Activated CD4-positive, alpha-beta T cell treated with anti-CD3 and anti-CD28 coated beads, Interleukin-2, Interleukin-4, amounts not matched to agents 100 ng/mL and 50 ng/mL, durations not matched to agents 16 hours and 8 hours (primary cell): ENCODE measurements at places on chromosomes 2 and 18.
A peak's percentile ranks its signal among the peaks of the same experiment; 100 is the strongest.

- DNase-seq: no peak
Measured at GRCh38 chr2:130251535-130251872, 53.3 kb upstream of the TUBA3E start.

GRCh38 chr2:46847185-46847710, 68.4 kb downstream of the MCFD2 start:
- no peak for DNase-seq

DNA sequence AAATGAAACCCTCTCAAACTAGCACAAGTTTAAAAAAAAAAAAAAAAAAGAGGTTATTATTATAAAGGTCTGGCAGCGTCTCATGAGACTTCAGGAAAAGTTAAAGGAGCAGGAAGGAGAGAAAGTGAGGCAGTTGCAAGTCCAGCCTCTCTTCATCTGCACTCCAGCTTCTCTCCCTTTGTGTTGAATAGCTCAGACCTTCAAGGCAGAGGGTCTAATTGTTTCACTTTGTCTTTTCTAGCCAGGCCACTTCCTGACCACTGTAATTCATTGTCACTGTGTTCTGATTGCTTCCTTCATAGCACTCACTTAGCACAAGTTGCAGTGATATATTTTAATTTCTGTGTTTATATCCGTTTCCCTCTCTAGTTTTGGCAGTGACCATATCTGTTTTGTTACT, 99.9 kb downstream of the SPATS2L start:
- DNase-seq: no peak

- DNase-seq: no peak
Measured at GRCh38 chr18:23712445-23712844, 23.2 kb downstream of the LAMA3 start.

- no peak for DNase-seq
Measured at GRCh38 chr2:146572598-146572997, 1272.2 kb upstream of the ACVR2A start.

DNA sequence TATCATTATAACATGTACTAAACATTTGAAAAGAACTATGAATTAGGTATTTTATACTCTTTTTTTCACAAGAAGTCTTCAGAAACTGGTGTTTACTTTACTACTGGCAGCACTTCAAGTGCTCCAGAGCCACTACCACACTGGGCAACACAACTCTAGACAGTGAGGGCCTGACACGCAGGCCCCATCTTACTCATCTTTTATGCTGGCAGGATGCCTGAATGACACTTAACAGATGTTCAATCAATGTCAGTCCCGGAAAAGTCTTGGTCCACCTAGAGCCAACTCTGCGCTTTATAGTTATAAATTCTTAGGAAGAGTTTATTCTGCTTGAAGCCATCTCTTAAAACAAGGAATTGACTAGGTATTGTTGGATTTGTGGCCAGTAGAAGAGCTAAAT, 8.7 kb upstream of the WIPF1 start:
- peak; percentile 80 for DNase-seq

- DNase-seq: no peak
Measured at GRCh38 chr2:19101968-19102367, 256.5 kb downstream of the OSR1 start.

DNA sequence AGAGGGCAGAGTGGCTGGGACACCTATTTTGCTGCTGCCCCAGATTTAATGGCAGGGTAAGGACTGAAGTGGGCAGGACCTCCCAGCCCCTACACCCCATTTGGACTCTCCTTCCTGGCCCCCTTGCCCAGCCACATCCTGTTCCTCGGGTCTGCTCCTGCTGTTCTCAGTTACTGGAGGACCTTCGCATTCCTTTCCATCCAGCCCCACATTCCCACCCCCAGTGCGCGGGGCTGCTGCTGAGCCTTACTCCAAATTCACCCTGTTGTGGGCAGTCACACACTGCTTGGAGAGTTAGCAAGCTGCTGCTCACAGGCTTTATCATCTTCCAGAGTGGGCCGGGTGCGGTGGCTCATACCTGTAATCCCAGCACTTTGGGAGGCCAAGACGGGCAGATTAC, 75.2 kb upstream of the SLC14A2 start:
- DNase-seq: no peak
